ENCODE measurements at places on chromosomes 5 and 9. TPM values are rescaled to one million over a fixed set of nuclear protein-coding genes. Genes with fewer than 3 reads are reported as not detected.
A peak's percentile ranks its signal among the peaks of the same experiment; 100 is the strongest.

Gene INSL6
- 0.51 TPM for polyA plus RNA-seq

DNA sequence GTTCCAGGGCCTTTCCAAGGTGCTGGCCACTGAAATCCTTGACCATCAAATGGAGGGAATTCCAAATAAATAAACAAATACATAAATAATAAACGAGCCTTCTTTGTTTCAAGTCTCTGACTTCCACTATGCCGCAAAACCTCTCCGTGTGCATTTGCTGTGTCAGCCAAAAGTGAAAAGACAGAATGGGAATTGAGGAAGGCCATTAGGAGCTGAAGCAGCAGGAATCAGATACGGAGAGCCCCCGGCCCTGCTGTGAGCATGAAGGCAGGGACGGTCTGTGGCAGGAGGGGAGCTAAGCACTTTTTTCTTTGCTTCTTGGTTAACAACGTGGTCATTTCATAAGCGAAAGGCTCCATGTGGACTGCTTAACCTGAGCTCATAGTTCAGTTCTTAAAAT is 26.1 kb downstream of the PLPPR1 start:
- H3K36me3 ChIP-seq, result no peaks in the 10 kb centered on the region
- no peak overlapping the region for H3K27ac ChIP-seq
- DNase-seq, result no peak
- no peaks in the 10 kb centered on the region for H3K4me1 ChIP-seq
- no peak overlapping the region for H3K4me3 ChIP-seq

DNA sequence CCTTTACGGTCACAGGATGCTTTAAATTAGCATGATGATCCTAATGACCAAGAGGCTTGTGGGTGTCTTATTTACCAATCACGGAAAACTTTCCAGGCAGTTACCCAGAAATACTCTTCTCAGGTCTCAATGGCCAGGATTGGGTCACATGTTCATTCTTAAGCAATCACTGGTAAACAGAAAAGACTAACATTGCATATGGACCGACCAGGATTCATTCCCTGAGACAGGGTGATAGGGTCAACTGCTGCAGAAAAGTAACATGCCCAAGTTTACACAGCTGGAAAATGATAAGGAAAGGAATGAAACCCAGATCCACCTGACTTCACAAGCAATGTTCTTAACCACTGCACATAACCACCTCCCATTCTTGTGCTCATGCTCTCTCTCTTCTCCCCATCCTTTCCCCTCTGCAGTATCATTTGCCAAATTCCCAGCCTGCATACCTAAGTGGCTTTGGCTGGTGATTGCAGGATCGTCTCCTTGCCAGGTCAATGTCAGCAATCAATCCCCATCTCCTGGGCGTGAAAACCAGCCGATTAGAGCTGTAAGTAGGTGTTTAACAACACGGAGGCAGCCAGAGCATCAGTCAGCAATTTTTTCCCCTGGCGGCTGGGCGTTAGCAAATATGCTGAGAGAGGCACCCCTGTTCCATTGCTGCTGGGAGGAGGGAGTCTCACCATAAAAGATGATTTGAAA is 219.4 kb downstream of the NMUR2 start:
- no peaks in the 10 kb centered on the region for H3K36me3 ChIP-seq
- H3K27ac ChIP-seq, result no peak overlapping the region
- no peaks in the 10 kb centered on the region for H3K27me3 ChIP-seq
- H3K4me1 ChIP-seq, result no peaks in the 10 kb centered on the region
- no peak for DNase-seq

Gene FGFR4
- polyA plus RNA-seq, result 97.0 TPM

GRCh38 chr5:159631001-159631400 is 285.3 kb upstream of the ADRA1B start:
- DNase-seq, result no peak
- H3K4me1 ChIP-seq, result no peaks in the 10 kb centered on the region
- H3K36me3 ChIP-seq, result no peaks in the 10 kb centered on the region
- H3K27me3 ChIP-seq, result no peaks in the 10 kb centered on the region
- H3K27ac ChIP-seq, result no peak overlapping the region

DNA sequence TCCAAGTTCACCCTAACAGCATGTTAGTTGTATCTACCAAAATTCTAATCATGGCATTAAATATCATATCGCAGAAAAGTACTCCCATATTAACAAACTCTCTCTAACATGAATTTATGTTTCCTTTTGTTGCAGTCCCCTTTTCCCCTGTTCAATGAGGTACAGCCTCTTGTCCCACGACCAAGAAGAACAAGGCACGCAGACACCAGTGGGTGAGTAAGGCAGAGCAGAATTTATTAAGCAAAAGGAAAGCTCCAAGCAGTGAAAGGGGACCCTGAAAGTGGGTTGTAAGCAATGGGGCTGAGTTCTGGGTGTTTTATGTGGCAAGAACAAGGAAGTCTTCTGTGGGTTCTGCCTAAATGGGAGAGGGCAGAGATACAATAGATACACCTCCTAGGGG is 183.5 kb downstream of the LURAP1L start:
- no peak for DNase-seq
- no peak overlapping the region for H3K27ac ChIP-seq
- H3K4me1 ChIP-seq, result no peaks in the 10 kb centered on the region
- no peaks in the 10 kb centered on the region for H3K27me3 ChIP-seq
- no peaks in the 10 kb centered on the region for H3K36me3 ChIP-seq

Gene OLFML2A
- 11.7 TPM for polyA plus RNA-seq

DNA sequence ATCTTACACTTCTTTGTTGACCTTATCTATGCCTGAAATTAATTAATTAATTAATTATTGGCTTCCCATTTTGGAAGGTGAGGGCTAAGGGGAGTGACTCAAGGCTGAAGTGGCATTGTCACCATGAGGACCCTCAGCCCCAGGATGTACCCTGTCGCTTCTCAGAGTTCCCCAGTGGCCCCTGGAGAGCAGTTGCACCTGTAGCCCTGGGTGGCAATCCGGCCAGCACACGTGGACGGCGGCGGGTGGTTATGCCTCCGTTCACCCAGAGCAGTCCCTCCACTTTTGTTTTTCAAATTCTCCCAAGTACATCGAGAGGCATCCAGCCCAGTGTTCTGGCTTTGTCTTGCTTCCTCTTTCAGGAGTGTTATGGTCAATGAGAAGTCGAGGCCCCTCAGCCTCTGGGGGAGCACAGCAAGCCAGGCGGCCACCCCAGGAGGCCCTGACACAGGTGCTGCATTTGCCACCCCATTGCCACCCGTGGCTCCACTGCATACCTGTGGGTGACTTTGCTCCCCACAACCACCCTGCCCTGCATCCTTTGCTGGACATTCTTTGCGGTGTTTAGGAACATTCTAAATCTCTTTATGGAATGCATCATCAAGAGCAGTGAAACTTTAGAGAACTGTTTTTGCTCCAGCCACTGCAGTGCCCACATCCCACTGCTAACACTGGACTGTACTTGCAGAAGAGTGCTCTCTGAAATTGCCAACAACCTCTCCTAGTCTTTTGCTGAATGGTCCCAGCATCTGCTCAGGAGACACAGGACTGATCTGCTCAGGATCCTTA is 11.5 kb upstream of the IRX2 start:
- H3K27me3 ChIP-seq, result peaks cover 34% of the 10 kb centered on the region
- no peak overlapping the region for H3K4me3 ChIP-seq
- no peak for DNase-seq

GRCh38 chr5:72637058-72637457 is 129.8 kb upstream of the ZNF366 start:
- H3K27me3 ChIP-seq, result peaks cover 3% of the 10 kb centered on the region
- H3K4me1 ChIP-seq, result no peaks in the 10 kb centered on the region
- no peak overlapping the region for H3K4me3 ChIP-seq
- H3K36me3 ChIP-seq, result no peaks in the 10 kb centered on the region
- H3K27ac ChIP-seq, result no peak overlapping the region
- no peak for DNase-seq

Gene KIAA0825
- 2.8 TPM for polyA plus RNA-seq

Gene RASEF
- 11.5 TPM for polyA plus RNA-seq

GRCh38 chr9:129141066-129142041 is 30.1 kb downstream of the PTPA start:
- DNase-seq, result peak; percentile 74
- peak overlapping the region; percentile 12 for H3K4me3 ChIP-seq
- H3K27ac ChIP-seq, result peak overlapping the region; percentile 97
- peaks cover 49% of the 10 kb centered on the region for H3K36me3 ChIP-seq
- no peaks in the 10 kb centered on the region for H3K27me3 ChIP-seq

GRCh38 chr9:22693156-22693555 is 246.5 kb downstream of the DMRTA1 start:
- H3K27me3 ChIP-seq, result no peaks in the 10 kb centered on the region
- no peak overlapping the region for H3K27ac ChIP-seq
- H3K36me3 ChIP-seq, result no peaks in the 10 kb centered on the region

Data from large intestine (tissue), 12 donors.